Calu3 (cell line): ENCODE measurements at places on chromosomes 1 and 21.
A peak's percentile ranks its signal among the peaks of the same experiment; 100 is the strongest.

- no peak for DNase-seq
Measured at GRCh38 chr21:38894899-38895298, 89.2 kb downstream of the ETS2 start.

GRCh38 chr1:184889902-184890301 is 84.4 kb downstream of the NIBAN1 start:
- DNase-seq: no peak

DNA sequence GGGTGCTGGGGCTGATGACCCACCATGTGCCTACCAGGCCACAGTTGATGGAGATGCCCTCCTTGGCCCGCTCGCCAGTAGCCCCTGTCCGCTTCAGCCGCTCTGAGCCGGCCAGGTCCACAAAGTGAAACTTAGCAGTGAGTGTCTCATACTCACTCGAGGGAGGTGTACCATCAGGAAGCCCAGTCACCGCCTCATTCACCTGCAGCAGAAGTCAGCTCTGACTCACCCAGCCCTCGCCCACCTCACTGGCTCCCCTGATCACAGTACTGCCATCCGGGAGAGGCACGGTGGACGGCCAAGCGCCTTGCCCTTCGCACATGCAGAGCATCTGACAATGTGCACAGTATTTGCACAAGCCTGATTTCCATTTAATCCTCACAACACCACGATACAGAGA is 18.8 kb downstream of the KIF21B start:
- no peak for DNase-seq

GRCh38 chr21:36021251-36021837 is 39.0 kb downstream of the SETD4 start:
- no peak for DNase-seq

- DNase-seq: no peak
Measured at GRCh38 chr1:234537236-234537635, 58.3 kb upstream of the TARBP1 start.

DNA sequence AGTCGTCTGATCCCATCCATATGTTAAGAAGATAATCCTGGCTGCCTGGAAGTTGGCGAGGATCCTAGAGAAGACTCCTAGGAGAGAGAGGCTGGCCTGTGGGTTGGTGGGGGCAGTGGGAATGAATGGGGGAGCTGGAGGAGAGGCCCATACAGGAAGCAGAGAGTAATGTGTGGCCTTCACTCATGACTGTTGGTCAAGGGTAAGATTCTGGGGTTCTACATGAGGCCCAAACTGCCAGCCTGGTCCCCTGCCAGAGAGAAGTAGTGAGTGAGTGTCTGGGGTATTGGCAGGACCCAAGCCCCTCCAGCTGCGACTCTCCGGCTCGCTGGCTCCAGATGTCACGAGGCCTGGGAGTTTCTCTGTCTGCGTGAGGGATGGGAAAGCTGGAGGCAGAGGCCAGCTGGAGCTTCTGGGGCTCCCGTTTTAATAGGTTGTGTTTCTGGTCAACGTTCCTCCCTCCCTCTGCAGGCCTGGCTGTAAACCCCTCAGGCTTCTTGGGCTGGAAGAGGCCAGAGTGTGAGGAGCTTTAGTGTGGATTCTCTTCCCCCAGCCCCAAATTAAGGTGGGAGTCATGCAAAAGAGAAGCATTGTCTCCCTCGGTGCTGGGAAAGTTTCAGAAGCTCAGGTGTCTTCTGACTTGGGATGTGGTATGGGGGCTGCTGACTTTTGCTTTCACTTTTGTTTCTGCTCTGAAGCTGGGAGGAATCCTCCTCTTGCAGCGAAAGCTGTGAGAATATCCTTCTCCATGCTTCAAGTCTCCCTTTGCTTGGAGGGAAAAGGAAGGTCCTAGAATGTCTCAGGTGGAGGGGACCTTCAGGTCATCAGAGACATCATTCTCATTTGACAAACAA is 2.6 kb downstream of the TMEM51 start:
- DNase-seq: no peak

DNA sequence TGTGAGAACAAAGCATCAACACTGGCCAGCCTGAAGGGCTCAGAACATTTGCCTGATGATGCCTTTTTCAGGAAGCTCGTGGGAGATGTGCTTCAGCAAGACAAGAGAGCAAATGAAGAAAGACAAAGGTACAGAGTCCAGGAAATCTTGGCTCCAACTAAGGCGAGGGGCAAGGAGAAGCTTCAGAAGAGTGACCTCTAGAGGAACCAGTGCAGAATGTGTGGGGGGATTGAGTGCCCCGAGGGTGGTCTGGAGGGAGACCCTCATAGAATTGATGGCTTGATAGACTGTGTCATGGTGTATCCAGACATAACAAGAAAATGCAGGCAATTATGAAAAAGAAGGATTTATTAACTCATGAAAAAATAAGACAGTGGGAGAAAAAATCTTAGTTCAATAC is 15.3 kb upstream of the NLRP3 start:
- no peak for DNase-seq

GRCh38 chr1:212970085-212970484 is 19.7 kb downstream of the VASH2 start:
- DNase-seq: no peak

GRCh38 chr1:20255666-20256065 is 35.0 kb upstream of the VWA5B1 start:
- DNase-seq: peak; percentile 22

GRCh38 chr1:204842892-204843291 is 27.8 kb upstream of the NFASC start:
- no peak for DNase-seq

- no peak for DNase-seq
Measured at GRCh38 chr1:206526064-206526911, 19.0 kb downstream of the RASSF5 start.

GRCh38 chr1:219416598-219417238 is 196.2 kb downstream of the ZC3H11B start:
- peak; percentile 80 for DNase-seq
